ENCODE measurements at places on chromosomes 4 and X.

- no peak for DNase-seq
Measured at GRCh38 chr4:68466751-68467150, 19.5 kb downstream of the TMPRSS11E start.

DNA sequence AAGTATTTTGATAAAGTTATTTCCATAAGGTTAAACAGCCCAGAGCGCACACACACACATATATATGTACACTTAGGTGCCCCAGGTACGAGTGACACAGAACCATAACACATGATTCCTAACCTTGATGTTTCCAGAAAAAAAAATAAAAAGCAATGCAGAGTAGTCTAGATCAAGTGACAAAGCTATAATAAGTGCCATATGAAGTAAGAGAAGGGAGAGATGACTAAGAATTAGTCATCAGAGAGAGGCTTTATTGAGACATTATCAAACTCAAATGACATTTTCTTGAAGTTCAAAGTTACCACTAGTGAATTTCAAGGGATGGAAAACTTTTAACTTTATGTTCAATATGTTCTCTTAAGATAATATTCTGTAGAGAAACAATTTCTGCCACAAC is 215.0 kb downstream of the HTR2C start:
- DNase-seq = no peak

GRCh38 chr4:1116838-1117237 is 3.5 kb upstream of the RNF212 start:
- no peak for DNase-seq

DNA sequence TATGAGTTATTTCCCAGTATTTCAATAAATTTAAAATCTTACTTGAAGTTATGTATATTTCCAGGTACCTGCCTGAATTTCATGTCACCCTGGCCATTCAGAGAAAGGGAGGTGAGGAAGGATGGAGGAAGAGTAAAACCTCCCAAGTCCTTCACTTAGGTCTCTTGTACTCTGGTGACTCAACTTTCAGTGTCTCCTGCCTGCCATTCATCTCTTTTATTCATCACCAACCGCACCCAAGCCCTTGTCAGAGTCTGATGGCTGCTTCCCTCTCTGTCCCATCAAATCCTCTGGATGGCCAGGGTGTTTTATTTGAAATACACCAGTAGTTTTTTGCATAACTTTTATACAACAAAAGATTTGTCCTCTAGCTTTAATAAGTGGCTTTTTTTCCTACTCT is 17.8 kb downstream of the TMPRSS11E start:
- DNase-seq = no peak

DNA sequence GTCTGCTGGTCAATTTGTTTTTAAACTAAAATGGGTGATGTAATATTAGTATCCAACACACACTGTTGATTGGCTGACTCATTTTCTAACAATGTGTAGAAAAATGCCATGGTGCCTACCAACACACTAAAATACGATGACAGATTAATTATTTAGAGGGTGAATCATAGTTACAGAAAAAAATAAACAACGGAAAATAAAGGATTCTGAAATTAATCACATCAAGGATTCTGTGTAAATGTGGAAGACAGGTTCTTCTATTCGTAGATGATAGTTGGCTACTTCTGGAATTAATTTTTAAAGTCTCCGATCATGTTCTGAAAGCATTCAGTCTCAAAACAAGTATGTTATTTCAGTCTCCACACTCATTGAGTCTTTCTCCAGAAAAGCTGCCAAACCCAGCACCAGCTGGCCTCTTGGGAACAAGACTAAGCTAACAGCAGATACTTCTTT is 8.2 kb upstream of the IQCM start:
- no peak for DNase-seq

GRCh38 chrX:64150775-64151174 is 54.7 kb downstream of the AMER1 start:
- no peak for DNase-seq

DNA sequence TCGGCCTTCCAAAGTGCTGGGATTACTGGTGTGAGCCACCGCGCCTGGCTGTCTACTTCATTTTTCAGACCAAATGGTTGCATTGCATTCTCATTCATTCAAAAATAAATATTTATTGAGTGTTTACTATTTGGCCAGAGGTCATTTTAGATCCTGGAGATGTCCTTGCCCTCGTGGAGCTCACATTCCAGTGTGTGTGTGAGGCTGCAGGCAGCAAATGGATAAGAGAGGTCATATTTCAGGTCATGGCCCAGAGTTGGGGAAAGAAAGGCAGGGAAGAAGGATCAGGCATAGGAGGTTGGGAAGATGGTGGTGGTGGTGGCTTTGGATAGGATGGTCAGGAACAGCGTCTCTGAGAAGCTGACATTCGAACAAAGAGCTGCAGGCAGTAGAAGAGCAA is 119.1 kb downstream of the CEP135 start:
- no peak for DNase-seq

DNA sequence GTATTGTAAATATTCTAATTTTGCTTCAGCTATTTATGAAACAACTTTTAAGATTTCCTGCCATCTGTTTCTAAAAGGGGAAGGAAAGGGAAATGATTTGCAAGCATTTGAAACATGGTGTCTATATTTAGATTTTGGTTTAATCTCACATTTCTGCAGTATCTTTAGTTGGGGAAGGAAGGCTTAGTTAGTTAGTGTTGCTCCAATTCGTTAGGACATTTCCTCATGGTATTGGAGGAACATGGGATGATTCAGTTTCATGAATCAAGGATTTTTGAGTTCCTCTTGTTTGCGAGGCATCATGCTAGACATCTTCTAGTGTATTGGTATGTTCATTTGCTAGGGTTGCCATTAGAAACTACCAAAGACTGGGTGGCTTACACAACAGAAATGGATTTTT is 20.5 kb upstream of the TMEM192 start:
- DNase-seq = peak; percentile 75

- DNase-seq = no peak
Measured at GRCh38 chrX:151919610-151920009, 6.9 kb downstream of the MAGEA4 start.

DNA sequence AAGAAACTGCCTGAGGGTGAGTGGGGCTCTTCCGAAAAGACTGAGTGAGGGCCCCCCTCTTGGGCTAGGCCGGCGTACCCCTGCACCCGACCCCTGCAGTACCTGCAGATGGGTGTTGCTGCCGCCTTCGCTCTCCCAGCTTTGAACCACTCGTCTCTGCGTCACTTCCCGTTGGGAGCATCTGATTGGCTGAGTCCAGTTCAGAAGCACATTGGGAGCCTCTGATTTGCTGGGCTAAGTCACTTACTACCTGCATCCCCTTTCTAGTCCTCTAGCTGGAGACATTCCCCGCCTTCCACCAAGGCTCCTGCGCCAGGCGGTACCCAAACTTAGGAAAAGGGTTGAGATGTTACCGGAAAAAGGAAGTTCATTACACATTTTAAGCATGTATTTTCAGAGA is 20.4 kb upstream of the WWC2 start:
- DNase-seq = no peak

DNA sequence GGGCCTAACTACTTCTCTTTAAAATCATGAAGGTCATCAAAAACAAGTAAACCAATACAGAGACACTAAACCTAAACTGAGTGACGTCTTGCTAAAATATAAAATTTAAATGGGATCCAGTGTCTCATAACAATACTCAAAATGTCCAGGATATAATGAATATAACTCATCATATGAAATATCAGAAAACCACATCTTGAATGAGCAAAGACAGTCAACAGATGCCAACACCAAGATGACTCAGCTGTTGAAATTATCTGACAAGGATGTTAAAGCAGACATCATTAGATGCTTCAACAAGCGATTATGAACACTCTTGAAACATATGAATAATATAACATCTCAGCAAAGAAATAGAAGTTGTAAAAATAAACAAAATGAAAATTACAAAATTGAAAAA is 8.3 kb downstream of the NAP1L2 start:
- no peak for DNase-seq

DNA sequence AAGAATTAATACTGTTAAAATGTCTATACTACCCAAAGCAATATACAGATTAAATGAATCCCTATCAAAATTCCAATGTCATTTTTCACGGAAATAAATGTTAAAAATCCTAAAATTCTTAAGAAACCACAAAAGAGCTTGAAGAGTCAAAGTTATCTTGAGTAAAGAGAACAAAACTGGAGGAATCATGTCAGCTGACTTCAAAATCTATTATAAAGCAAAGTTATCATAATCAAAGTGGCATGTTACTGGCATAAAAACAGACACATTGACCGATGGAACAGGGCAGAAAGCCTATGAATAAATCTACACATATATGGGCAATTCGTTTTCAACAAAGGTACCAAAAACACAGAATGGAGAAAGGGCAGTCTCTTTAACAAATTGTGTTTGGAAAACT is 579.0 kb downstream of the INPP4B start:
- DNase-seq = no peak

DNA sequence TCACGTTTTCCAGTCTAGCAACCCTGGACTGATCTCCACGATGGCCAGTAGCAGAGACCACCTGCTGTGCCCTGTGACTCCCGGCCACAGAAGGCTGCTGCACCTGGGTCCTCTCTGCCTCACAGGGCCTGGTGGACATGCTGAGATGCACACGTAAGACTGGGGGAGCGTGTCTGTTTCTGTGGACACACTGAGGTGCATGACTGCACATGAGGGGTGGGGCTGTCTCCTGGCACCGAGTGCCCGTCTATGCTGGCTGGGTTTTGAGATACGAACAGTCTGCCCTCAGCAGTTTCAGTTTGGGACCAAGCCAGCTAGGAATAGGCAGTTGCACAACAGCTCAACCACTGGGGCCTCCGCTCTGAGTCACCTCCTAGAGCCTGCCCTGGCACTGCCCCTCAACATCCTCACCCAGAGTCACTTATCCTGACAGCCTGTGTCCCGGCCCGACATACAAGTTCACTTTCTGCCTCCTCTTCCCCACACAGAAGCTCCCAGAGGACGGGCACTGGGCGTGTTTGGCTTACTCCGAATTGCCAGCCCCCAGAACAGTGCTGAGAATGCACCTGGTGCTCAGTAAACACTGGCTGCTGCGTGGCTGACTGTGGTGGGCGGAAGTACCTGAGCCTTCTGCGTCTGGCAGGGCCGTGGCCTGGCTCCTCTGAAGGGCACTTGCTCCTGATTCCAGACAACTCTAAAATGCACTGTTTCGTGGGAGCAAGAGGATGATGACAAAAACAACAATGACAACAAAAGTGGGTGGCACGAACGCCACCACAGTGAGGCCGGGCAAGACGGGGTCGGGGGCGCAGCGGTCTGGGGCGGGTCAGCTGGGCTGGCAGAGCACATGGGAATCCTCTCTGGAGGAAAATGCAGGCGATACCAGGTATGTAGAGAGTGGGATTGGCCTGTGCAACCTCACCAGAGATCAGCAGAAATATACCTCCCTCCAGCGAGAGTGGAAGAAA is 30.9 kb downstream of the RNF212 start:
- peak; percentile 88 for DNase-seq

DNA sequence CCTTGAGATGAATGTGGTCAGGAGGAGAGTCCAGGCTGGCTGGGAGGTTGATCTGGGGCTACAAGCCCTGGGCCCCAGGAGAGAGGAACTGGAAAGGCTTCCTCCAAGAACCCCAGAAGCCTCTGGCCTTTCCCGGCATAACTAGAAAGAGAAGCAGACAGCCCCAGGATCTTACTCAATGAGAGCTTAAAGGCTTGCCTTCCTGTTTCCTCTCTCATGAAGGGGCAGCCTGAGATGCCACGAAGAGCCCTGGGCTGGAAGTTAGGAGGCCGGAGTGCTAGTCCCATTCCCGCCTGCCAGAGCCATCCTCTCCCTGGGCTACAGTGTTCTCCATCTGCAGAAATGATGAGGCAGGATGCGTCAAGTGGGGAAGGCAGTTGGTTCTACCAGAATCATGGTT is 20.1 kb upstream of the XPNPEP2 start:
- DNase-seq = peak; percentile 50

GRCh38 chrX:47366041-47366722 is 4.2 kb upstream of the ZNF157 start:
- DNase-seq = peak; percentile 69

- no peak for DNase-seq
Measured at GRCh38 chr4:185966997-185967775, 101.8 kb upstream of the TLR3 start.

GRCh38 chr4:146762016-146762415 is 123.3 kb downstream of the POU4F2 start:
- DNase-seq = no peak

- no peak for DNase-seq
Measured at GRCh38 chr4:79358438-79358837, 32.6 kb upstream of the NAA11 start.

GRCh38 chr4:158327525-158327924 is 117.2 kb downstream of the TMEM144 start:
- DNase-seq = no peak

- peak; percentile 85 for DNase-seq
Measured at GRCh38 chr4:113781439-113782040, 20.0 kb upstream of the CAMK2D start.

DNA sequence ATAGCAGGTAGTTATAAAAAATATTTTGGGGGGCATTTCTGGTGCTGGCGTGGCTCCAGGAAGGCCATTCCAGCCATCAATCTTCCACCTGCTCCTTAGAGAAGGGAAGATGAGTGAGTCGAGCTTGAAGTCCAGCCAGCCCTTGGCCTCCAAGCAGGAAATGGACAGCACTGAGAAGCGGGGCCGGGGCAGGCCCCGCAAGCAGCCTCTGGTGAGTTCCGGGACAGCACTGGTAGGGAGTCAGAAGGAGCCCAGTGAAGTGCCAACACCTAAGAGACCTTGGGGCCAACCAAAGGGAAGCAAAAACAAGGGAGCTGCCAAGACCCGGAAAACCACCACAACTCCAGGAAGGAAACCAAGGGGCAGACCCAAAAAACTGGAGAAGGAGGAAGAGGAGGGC is 29.2 kb upstream of the COX18 start:
- no peak for DNase-seq

DNA sequence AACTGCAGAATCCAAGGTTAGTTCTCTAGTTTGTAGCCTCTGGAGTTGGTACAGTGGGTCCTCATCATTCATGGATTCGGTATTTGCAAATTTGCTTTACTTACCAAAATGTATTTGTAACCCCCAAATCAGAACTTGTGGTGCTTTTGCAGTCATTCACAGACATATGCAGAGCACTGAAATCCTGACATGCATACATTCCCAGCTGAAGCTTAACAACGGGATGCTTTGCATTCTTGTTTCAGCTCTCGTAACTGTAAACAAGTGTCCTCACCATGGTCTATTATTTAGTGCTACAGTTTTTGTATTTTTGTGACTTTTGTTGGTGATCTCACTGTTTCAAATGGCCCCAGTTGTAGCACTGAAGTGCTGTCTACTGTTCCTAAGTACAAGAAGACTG is 16.1 kb downstream of the BEND4 start:
- DNase-seq = no peak

Measured in suppressor macrophage treated with lipopolysaccharide for 1 hour (primary cell).